Stimulated activated effector memory CD8-positive, alpha-beta T cell treated with anti-CD3 and anti-CD28 coated beads, Interleukin-12 subunit alpha, Interleukin-12 subunit beta, amount 100 ng/mL, for 72 hours (primary cell): ENCODE measurements at places on chromosomes 13 and 19.
A peak's percentile ranks its signal among the peaks of the same experiment; 100 is the strongest.

DNA sequence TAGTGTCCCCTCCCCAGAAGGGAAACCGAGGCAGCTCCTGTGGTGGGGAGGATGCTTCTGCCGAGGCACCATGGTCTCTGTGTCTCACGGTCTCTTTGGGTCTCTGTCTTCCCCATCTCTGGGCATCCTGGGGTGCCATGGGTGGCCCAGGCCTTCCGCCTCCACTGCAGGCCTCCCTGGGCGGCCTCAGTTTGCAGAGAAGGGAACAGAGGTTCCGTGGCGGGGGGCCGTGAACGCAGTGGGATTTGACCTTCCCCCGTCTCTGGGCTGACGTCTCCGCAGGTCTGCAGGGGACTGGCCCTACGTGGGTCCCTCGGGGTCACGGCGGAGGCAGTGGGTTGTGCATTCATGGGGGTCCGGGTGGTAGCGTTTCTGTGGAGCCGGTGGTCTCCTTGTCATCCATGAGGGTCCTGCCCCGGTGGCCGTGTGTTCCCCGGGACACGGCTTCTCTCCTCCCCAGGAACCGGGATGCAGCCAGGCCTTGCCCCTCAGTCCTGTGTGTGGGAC, 4.6 kb downstream of the EFNA2 start:
- DNase-seq = no peak

DNA sequence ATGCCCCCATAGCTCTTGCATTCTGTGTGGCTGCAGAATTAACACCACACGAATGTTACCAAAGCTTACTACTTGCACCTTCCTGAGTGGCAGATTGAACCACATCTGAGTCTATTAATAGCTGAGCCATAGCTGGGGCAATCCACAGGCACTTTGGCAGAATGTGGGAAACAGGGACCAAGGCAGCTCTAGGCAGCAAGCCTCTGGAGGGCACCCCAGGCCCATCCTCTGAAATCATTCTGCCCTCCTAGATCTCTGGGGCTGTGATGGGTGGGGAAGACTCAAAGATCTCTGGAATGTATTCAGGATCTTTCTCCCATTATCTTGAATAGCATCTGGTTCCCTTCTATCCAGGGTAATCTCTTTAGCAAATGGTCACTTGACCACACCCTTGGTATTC, 139.3 kb downstream of the TNFRSF19 start:
- DNase-seq = no peak

DNA sequence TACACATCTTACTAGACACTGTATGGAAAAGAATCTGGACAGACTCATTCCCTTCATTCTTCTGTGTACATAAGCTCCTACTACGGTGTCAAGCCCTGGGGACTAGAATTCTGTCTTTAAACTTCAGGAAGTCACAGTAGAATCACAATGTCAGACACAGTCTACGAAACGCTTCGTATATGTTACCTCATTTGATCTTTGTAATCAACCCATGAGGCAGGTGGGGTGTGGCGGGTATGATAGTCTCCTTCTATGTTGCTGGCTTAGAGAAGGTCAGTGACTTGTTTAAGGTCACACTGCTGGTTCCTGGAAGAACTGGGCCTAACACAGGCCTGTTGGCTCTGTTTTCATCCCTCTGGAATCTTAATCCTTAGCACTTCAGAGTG, 32.2 kb upstream of the TPT1 start:
- DNase-seq = no peak

DNA sequence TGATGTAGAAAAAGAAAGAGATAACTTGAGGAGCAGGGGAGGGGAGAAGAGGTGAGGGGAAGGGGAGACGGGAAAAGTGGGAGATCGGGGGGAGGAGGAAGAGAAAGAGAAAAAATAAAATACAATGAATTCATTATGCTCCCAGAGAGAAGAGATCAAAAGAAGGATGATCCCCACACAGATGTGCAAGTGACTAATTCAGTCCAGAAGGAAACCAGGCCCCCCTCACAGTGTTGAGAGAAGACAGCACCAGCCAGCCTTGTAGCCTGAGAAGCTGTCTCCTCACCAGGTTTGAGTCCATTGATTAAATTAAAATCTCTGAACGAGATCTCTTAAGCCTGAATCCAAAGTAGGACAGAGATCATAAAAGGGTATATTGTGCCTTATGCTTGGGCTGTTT, 333.7 kb upstream of the NBEA start:
- no peak for DNase-seq

- DNase-seq = no peak
Measured at GRCh38 chr13:42929886-42930535, 62.0 kb downstream of the EPSTI1 start.

- peak; percentile 94 for DNase-seq
Measured at GRCh38 chr19:12676384-12676792, 5.3 kb downstream of the DHPS start.

- DNase-seq = no peak
Measured at GRCh38 chr13:95247852-95248251, 53.4 kb downstream of the ABCC4 start.

GRCh38 chr19:33639035-33639681, 17.4 kb downstream of the CHST8 start:
- no peak for DNase-seq

DNA sequence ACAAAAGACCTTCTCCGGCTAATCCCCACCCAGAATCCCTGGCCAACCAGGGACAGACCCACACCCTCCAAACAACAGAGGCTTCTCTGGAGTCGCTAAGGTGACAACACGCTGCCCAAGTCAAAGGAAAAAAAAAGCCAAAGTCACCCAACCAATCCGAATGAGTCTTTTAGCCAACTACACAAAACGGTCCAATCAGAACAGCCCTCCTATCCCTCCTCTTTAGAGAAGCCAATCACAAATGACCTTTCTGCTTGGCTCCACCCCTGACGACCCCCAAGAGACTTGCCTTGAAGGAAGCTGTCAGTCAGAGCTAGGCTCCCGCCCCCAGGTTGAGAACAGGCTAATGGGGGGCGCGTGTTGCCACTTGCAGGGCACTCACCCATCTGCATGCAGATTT, 6.6 kb upstream of the FBXW9 start:
- no peak for DNase-seq

DNA sequence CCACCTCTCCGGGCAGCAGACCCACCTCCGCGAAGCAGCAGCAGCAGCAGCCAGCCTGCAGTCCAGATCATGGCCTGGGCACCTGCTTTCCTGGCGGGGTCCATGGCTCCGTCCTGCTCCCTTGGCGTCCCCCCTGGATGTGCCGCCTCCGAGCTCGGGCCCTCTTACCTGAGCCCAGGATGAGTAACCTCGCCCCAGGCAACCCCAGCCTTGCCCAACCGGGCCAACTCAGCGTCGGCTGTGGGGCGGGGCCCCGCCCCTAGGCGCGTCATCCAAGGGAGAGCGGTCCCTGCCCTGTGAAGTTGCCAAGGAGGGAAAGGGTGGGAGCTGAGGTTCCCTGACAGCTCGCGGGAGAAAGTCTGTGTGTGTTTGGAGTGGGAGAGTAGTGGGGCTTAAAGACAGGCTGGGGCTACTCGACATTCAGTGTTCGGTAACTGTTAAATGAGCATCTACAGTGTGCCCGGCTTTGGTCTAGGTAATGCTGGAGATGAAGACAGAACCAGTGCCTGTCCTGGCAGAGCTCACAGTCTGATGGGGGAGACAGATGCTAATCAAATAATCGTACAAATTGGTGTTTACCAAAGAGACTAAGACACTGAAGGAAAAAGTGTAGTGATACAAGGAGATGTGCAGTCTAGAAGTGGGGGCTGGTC, at the start of gene LYPD3:
Gene LYPD3, minus strand, starts transcription at position 141 of the 653 bp plus-strand sequence. Its CDS starts 37 bp downstream, at position 104.
- DNase-seq = no peak

- no peak for DNase-seq
Measured at GRCh38 chr13:94598281-94598680, 2.3 kb upstream of the TGDS start.

- DNase-seq = no peak
Measured at GRCh38 chr19:45153339-45154063, 7.3 kb downstream of the NKPD1 start.

DNA sequence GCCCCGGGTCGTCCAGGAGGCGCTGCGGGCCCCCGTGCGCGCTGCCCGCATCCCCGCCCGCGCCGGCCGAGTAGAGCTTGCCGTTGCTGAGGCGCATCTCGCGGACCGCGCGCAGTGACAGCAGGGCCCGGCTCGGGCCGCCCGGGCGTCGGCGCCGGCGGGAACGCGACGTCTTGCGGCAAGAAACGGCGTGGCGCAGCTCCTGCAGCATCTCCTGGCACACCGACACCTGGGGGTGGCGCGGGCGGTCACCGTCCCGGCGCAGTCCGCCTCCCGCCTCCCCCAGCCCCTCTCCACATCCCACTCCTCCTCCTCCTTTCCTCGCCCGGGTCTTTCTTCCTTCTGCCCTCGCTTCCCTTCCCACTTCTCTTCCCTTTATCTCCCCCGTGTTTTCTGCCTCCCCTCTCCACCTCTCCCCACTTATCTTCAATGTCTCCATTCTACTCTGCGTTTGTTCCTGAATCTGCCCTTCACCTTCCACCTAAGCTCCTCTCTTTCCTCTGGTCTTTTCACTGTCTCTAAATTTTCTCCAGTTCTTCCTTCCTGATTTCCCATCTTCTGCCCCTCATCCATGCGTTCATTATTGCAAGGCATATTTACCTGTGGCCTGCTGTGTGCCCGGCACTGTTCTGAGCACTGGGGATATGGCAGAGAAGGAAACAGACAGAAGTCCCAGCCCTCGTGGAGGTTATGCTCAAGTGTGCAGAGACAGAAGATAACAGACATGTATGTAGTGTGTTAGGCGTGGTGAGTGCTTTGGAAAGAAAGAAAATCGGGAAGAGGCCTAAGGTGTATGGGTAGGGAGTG, 5.2 kb upstream of the ATP1A3 start:
- DNase-seq = no peak

GRCh38 chr19:19502281-19502680, 13.1 kb downstream of the TSSK6 start:
- no peak for DNase-seq

DNA sequence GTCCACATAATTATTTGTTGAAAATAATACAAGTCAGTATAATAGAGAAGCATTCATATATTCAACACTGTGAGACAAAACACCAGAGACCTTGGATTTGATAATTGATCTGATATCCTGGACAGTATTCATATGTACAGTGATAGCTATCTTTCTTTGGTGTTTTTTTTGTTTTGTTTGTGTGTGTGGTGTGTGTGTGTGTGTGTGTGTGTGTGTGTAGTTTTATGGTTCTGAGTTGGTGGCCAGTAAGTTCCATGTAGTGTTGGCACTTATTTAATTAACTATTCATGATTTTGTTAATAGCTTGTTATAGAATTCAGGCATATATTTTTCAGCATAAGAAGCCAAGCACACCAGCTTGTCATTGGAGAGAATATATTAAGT, 1.6 kb upstream of the ANGPTL6 start:
- DNase-seq = no peak

DNA sequence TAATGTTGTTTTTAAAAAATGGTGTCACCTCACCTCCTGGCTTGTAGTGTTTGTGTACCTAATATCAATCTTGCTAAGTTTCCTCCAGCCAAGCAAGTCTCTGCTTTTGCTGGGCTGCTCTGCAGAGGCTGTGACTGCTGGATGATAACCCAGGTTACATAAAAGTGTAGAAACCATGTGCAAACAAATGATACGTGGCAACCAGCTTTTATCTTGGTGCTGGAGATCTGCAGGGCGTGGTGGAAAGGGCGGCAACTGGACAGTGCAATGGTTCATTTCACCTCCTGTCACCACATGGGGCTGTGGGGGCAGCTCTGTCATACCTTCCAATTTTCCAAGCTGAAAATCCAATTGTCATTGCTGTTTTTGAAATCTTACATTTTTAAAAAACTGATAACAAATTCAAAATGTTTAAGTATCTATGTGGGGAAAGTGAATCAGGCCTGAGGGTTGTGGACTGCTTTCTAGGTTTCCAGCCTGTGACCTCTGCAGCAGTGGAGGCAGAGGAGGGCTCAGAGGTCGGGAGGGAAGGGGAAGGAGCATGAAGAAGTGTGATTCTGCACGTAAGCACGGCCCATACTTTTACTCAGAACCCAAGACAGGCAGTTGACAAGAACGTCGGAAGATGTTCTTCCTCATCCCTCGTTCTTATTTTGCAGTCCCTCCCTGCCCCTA, 9.7 kb downstream of the GPR42 start:
- DNase-seq = no peak

DNA sequence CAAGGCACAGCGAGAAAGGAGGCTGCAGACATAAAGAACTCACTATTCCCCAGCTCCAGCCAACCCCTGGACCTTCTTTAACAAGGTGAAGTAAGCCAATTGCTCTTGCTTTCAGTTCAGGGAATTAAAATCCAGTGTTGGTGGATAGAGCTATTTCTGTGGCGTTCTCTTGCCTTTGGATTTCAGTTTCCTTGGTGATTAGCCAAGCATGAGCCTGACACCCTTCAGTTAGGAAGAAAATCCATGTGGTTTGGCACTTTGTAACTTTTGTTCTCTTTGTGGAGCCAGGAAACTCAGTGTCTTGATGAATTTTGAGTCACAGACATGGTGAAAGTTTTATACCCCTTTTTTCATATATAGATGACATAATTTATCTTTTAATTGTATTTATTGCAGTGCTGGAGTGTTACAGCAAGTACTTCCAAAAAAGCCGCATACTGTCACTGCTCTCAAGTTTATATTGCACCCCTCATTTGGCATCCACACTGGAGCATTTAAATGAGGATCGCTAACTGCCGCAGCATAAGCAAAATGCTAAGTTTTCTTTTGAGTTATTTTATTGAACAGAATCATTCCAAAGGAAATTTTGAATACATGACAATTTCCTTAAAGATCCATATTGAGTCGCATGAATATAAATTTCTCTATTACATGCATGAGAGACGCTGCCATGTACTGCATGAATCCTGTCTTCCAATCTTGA, 406.8 kb downstream of the MYO16 start:
- no peak for DNase-seq

DNA sequence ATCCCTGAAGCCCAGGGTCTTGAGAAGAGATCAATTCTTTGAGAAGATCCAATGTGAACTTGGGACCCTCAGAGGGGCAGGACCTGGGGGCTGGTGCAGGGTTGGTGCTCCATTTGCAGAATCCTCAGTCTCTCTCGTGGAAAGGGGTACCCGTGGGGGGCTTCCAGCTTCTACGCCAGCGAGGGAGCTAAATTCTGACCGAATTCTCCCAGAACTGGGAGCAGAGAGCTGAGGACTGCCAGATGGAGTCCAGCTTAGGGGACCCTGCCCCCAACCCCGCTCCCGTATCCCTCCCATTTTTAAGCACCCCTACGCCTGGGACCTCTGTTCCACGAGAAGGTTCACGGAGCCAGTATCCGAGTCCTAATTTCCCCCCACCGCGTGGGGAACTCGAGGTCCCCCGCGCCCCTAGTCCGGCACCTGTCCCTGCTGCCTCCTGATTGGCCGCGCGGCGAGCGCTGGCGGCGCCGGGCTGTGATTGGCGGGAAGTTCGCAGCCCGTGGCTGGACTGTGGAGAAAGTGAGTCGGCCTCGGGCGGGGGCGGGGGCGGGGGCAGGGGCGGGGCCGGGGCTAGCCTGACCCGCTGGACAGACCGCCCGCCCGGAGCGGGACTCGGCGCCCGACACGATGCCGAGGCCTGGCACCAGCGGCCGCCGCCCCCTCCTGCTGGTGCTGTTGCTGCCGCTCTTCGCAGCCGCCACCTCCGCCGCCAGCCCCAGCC, 4.4 kb upstream of the LTBP4 start:
- DNase-seq = no peak

DNA sequence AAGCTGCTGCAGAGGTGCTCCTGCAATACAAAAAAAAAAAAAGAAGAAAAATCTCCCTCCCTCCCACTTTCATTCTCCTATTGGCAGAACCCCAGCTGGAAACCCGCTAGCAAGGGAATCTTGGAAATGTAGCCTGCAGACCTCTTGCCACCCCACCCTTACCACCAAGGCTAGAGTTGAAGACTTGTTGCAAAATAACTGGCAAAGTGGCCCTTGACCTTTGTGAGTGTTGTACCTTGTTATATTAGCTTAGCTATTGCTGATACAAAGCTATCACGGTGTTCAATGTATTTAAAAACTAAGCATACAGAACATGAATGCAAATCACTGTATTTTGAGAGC, 57.5 kb upstream of the KCTD4 start:
- DNase-seq = no peak

GRCh38 chr19:41220811-41221210, 1.8 kb downstream of the AXL start:
- no peak for DNase-seq
